ENCODE measurements at places on chromosomes 2 and 18. TPM values are rescaled to one million over a fixed set of nuclear protein-coding genes. Genes with fewer than 3 reads are reported as not detected.

The COLEC11 gene
- total RNA-seq, result not detected

The ABCB11 gene
- not detected for total RNA-seq

The KCNF1 gene
- not detected for total RNA-seq

The DNAJC5G gene
- total RNA-seq, result not detected

The MALL gene
- not detected for total RNA-seq

Data from A375 (cell line).